ENCODE measurements at places on chromosomes 5 and 9. TPM values are rescaled to one million over a fixed set of nuclear protein-coding genes. Genes with fewer than 3 reads are reported as not detected.

DNA sequence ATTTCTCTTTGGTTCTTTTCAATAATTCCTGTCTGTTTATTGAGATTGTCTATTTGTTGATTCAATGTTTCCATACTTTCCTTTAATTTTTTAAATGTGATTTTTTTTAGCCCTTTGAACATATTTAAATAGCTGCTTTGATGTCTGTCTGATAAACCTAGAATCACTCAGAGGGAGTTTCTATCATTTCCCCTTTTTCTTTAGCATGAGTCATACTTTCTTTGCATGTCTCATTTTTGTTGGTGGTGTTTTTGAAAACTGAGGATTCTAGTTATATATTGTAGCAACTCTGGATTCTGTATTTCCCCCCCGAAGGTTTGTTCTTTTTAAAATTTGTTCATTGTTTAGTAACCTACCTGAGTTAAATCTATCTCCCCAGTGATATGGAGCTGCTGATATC lies 24.2 kb upstream of the ZNF618 start:
- H3K4me3 ChIP-seq: no peak overlapping the region
- no peak for DNase-seq
- no peaks in the 10 kb centered on the region for H3K27me3 ChIP-seq
- no peak overlapping the region for H3K27ac ChIP-seq

DNA sequence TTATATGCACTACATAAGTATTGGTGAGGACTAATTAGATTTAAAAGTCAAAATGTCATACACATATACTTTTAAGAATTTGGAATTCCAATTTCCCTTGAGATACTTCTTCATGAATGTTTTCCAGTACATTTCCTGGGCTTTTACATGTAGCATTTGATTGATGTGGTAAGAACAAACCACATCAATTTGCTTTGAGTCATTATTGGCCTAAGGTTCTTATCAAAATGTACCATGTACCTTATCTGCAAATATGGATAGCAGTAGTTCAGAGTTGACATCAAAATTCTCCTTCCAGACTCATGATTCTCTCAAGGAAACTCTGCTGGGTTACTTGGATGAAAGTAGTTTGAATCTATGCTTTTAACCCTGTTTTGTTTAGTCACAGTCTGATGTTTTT lies 2.5 kb downstream of the CAST start:
- no peak overlapping the region for H3K4me3 ChIP-seq
- no peak for DNase-seq
- peaks cover 3% of the 10 kb centered on the region for H3K4me1 ChIP-seq

The BRINP1 gene
- total RNA-seq: not detected

The RMI1 gene
- total RNA-seq: 8.4 TPM

DNA sequence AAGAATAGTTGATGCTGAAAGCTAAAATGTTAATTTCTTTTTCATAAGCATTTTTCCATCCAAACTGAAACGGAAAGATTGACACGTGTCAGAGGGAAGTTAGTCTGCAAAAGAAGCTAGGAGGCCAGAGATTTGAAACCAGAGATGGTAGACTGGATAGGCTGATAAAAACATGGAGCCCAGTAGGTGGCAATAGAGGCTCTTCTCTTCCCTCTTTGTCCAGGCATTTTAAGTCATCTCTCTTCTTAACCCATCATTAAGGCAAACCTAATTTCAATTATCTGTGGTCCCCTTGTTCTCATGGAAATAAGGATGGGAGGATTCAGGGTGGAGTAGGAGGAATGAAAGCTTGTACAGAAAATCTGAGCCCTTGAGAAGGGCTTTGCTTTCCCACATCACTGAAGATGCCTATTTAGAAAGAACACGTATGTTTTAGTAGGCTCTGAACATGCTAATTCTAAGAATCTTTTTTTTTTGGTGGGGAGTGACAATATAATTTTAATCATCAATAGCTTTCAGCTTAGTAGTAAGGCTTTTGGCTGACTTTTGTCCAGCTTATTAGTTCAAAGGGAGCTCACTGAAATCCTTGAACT lies 66.6 kb downstream of the ZNF474 start:
- no peak overlapping the region for H3K4me3 ChIP-seq
- no peak overlapping the region for H3K27ac ChIP-seq
- H3K4me1 ChIP-seq: no peaks in the 10 kb centered on the region
- no peak for DNase-seq
- no peaks in the 10 kb centered on the region for H3K27me3 ChIP-seq

The RMRP gene
- total RNA-seq: 1,673 TPM

Measured in Peyer's patch (tissue), 4 donors.